GM23248 (cell line): ENCODE measurements at places on chromosomes 16 and 17.

DNA sequence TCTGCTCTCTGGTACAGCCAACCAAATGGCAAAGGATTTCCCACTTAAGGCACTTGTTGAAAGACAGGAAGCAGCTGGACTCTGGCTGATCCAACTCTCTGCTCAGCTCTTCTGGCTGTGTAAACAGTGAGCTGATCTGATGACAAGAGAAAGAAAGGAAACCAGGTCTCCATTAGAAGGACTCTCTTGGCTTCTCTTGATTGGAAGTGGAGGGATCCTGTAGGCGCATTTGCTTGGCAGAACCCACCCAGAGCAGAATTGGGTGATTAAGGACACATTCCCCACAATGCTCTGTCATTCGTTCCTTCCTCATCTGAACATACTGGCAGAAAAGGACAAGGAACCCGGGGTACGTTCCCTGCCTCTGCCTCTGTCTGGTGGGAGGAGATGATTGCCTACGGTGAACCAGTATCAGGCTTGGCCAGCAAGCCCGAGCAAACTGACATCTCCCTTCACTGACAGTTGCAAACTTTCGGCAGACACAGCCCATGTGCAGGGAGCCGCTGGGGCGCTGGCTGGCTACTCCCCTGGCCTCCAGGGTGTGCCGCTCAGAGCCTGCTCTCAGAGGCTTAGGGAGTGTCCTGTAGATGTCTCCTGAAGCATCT lies 29.1 kb downstream of the LDHD start:
- peak overlapping the region; percentile 26 for H3K4me3 ChIP-seq
- peaks cover 27% of the 10 kb centered on the region for H3K4me1 ChIP-seq
- DNase-seq: peak; percentile 44
- H3K36me3 ChIP-seq: no peaks in the 10 kb centered on the region
- no peak overlapping the region for H3K27ac ChIP-seq

- no peak overlapping the region for H3K4me3 ChIP-seq
- no peaks in the 10 kb centered on the region for H3K4me1 ChIP-seq
- no peaks in the 10 kb centered on the region for H3K27me3 ChIP-seq
- no peak for DNase-seq
- H3K36me3 ChIP-seq: peaks cover 22% of the 10 kb centered on the region; the same call in 1 of the 2 replicates
These were observed 14.5 kb downstream of the ZC3H18 start for GRCh38 chr16:88584676-88585075.

DNA sequence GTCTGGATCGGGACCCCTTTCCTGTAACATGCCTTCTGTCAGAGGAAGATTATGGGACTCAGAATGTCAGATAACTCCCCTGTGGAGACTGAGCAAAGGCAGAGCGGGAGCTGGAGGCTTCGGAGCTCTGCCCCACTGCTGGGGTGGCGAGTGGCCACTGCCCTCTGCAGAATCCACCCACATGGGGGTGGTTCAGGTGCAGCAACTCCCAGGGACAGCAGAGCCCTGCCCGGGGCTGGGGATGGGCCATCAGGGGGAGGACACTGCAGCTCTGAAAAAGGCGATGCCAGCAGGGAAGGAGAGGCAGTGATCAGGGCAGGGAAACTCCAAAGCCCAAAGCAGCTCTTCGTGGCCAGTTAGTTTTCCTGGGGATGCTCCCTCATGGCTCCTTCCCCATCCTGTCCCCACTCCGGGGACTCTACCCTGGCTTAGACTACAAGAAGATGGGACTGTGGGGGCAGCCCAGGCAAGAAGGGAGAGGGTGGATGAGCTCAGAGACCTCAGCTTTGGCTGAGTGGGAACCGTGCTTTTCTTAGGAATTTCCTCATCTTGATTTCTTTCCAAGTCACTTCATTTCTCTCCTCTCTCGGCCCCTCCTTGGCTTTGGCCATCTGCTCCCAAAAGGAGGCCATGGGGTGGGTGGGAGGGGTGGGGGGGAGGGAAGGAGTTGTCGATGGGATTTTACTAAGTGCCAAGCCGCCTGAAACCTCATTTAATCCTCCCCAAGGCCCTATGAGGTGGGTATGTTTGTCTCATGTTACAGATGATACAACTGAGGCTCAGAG lies 4.0 kb downstream of the CA4 start:
- H3K27ac ChIP-seq: no peak overlapping the region
- H3K4me3 ChIP-seq: no peak overlapping the region
- peak; percentile 56 for DNase-seq
- H3K36me3 ChIP-seq: no peaks in the 10 kb centered on the region
- peaks cover 11% of the 10 kb centered on the region for H3K4me1 ChIP-seq

- H3K4me3 ChIP-seq: no peak overlapping the region
- no peak for DNase-seq
- peaks cover 20% of the 10 kb centered on the region for H3K4me1 ChIP-seq
- no peaks in the 10 kb centered on the region for H3K27me3 ChIP-seq
- no peak overlapping the region for H3K27ac ChIP-seq
- H3K36me3 ChIP-seq: peaks cover 25% of the 10 kb centered on the region; the same call in 1 of the 2 replicates
These were observed 3.6 kb downstream of the TAOK2 start for GRCh38 chr16:29977063-29977825.

- peak overlapping the region; percentile 66 for H3K27ac ChIP-seq
- H3K27me3 ChIP-seq: no peaks in the 10 kb centered on the region
- H3K36me3 ChIP-seq: no peaks in the 10 kb centered on the region
- peak; percentile 86 for DNase-seq
These were observed 94.7 kb downstream of the SEC14L1 start for GRCh38 chr17:77235370-77235941.
